NCI-H1048 (cell line): ENCODE measurements at places on chromosomes 16 and 17.

DNA sequence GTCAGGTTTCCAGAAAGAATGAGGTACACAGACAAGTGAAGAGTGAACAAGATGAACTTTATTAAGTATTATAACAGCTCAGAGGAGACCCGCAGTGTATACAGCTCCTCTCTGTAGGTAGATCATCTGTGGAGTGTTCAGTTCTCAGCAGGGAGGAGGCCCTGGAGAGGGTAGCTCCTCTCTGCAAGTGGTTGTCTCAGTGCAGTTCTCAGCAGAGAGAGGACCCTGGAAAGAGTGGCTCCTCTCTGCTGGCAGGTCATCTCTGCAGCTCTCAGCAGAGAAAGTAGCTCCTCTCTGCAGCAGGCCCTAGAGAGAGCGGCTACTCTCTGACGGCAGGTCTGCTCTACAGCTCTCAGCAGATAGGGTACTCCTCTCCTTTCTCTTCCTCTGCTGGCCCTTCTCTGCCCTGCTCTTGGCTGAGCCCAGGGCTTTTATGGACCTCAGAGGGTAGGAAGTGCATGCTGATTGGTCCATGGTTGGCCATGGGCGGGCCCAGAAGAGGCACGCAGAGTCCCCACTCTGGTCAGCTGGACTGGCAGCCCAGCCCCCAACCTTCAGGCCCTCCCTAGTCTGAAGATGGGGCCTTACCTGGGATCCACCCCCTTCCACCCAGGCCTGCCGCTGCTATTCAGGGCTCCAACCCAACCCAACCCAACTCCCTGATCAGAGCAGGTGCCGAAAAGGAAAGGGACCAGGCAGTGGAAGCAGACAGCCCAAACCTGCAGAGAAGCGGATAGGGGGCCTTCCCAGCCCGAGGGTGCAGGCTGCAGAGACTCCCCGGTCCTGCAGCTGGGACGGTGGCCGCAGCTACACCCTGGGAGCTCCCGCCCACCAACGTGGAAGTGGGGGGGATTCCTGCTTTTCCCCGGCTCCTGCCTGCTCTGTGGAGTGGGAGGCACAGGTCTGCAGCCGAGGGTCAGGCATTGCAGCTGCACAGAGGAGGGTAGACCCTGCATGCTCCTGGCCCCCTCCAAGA, 18.5 kb upstream of the DNAJA2 start:
- no peak for DNase-seq

GRCh38 chr16:22004341-22004740, 3.4 kb upstream of the PDZD9 start:
- no peak for DNase-seq

GRCh38 chr17:79574108-79574507, 36.7 kb downstream of the RBFOX3 start:
- DNase-seq = no peak

DNA sequence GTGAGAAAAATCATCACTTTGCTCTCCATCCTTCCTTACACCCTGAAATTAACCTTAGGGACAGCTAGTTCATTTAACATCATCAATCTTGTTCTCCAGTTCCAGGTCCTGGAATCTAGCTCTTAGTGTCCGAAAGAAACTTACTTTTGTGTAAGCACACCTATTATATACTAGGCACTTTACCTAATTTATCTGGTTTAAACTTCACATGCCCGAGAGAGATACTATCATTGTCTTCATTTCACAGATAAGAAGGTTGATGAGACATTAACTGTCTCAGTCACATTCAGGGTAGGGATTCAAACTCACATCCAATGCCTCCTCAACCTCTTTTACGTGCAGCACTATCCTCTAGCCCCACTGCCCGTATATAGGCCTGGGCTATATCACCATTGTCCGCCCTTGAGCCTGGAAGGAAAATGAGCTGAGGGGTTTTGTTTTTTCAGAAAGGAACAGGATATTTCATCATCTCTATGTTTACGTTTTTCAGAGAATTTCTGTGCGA, 501 bp upstream of the AP2B1 start:
- DNase-seq = no peak

DNA sequence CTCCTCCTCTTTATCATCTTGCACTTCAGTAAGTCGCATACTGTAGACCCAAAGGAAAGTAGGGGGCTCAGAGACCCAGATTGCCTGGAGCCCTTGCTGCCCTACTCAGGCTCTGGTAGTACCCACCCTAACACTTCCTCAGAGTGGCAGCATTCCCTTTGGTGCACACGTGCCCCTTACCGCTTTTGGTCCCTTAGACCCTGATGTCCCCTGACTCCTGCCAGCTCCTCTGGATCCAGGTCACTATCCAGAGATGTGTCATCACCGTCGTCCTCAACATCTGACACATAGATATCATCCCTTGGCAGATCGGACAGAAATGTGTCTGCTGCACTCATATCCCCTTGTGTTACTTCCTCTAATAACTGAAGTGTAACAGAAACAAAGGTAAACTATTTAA, 5.4 kb upstream of the PSMC5 start:
- DNase-seq = no peak

GRCh38 chr17:33199571-33200510, 93.3 kb downstream of the ASIC2 start:
- no peak for DNase-seq

- DNase-seq = no peak
These were observed 162.3 kb downstream of the ABCA8 start for GRCh38 chr17:68792873-68793272.

DNA sequence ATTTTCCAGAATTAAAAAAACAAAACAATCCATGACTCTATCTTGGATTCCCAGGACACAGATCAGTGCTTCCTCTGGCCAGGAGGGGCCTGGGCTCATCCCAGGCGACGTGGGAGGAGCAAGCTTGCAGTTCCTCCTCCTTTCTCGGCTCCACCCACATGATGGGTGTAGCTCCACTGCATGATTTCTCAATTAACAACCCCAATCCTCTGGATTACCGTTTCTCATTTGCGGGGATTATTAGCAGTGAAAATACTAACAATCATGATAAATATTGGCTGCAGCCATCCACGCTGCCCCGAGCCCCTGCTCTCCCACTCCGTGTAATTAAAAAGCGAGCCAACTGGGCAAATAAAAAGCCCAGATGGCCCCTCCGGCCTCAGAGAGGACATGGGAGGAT, 46.4 kb upstream of the SDK2 start:
- no peak for DNase-seq

GRCh38 chr17:8994319-8994718, 27.0 kb upstream of the NTN1 start:
- DNase-seq = no peak

- no peak for DNase-seq
These were observed 20.2 kb downstream of the CHCT1 start for GRCh38 chr17:60442271-60443173.

- DNase-seq = no peak
These were observed 62.8 kb downstream of the HS3ST3A1 start for GRCh38 chr17:13538841-13539411.

GRCh38 chr16:22008215-22009059, 526 bp downstream of the MOSMO start:
- DNase-seq = no peak
